Fibroblast of villous mesenchyme (primary cell): ENCODE measurements at places on chromosomes 16 and 17. TPM values are rescaled to one million over a fixed set of nuclear protein-coding genes. Genes with fewer than 3 reads are reported as not detected.

Gene TMEM238L
- not detected in 2 replicates for total RNA-seq

Gene PRRT2
- total RNA-seq: 3.0 and 3.2 TPM in 2 replicates

Gene CACNA1G
- under 0.01 and 0.43 TPM in 2 replicates for total RNA-seq

Gene MMP15
- total RNA-seq: 2.6 and 2.9 TPM in 2 replicates

Gene PIRT
- not detected in 2 replicates for total RNA-seq

Gene TMEM106A
- total RNA-seq: 11.0 and 11.7 TPM in 2 replicates

Gene ZSCAN10
- total RNA-seq: under 0.01 TPM in 1 of 2 replicates, not detected in the other

Gene PROCA1
- under 0.01 and 1.6 TPM in 2 replicates for total RNA-seq

Gene PRR35
- not detected in 2 replicates for total RNA-seq

Gene TBC1D3
- total RNA-seq: not detected in 2 replicates

Gene TPSG1
- total RNA-seq: not detected in 2 replicates

Gene TAT
- total RNA-seq: under 0.01 TPM in 1 of 2 replicates, not detected in the other

Gene FA2H
- total RNA-seq: not detected in 2 replicates

Gene SCNN1B
- not detected in 2 replicates for total RNA-seq

Gene KIF19
- not detected in 2 replicates for total RNA-seq

Gene KRTAP4-6
- total RNA-seq: not detected in 2 replicates

Gene CACNG5
- not detected in 2 replicates for total RNA-seq

Gene SLC47A2
- total RNA-seq: not detected in 2 replicates

Gene ABAT
- 0.97 and 3.5 TPM in 2 replicates for total RNA-seq

Gene PRSS21
- 0.32 and 0.43 TPM in 2 replicates for total RNA-seq

Gene SHBG
- 0.64 and 0.86 TPM in 2 replicates for total RNA-seq
